ENCODE measurements at places on chromosomes 4 and X. TPM values are rescaled to one million over a fixed set of nuclear protein-coding genes. Genes with fewer than 3 reads are reported as not detected.

- DNase-seq = no peak
- H3K27ac ChIP-seq = no peak overlapping the region
- H3K27me3 ChIP-seq = peaks cover 3% of the 10 kb centered on the region
- no peaks in the 10 kb centered on the region for H3K4me1 ChIP-seq
Observed at GRCh38 chrX:45807572-45808425, 607.1 kb upstream of the DIPK2B start.

DNA sequence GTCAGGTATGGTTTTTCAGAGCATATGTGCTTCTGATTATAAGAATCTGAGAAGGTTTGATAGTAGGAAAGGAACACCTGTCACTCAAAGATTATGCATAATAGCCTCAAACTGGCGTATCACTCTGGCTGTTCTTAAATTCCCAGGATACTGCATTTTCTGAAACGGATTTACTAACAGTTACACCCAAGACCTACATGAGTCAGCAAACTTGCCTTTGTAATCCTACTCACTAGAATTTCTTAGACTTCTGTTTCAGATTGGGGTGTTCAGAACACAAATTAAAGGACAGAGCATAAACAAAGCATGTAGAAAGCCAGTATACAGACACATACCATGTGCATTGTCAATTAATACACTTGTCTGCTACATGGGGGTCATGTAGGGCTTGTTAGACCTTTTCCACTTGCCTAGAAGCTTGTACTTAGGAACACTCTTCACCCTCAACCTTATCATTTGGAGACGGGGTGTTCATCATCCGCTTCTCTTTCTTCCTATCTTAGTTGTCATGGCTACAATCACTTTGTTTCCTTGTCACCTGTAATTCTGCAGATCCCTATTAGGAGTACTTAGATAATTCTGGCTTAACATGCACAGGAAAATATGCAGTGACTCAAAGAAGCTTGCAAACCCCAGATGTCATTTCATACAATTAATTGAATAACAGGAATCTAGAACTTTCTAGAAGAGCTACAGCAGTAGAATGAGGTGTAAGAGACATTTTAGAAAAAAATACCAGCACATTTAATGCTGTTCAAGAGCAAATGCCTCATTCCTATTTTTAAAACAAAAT is 593.0 kb upstream of the TENM3 start:
- no peak overlapping the region for H3K27ac ChIP-seq
- no peaks in the 10 kb centered on the region for H3K36me3 ChIP-seq
- no peak for DNase-seq
- H3K27me3 ChIP-seq = no peaks in the 10 kb centered on the region

DNA sequence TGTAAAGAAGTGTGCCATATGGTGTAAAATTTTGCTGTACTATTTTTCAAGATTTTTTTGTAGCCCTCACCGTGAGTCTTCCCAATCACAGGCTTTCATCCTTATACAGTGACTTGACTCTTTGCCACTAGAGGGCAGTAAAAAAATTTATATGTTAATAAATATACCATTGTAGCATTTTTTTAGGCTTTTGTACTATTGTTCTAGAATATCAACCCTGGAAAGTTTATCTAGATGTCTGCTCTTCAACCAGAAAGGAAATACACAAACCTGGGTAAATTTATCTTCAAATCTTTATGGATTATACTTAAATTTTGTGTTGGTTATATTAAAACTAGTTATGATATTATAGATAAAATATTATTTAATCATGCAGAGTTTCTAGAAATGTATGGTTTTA is 235.3 kb downstream of the TENM3 start:
- no peak overlapping the region for H3K27ac ChIP-seq
- DNase-seq = peak; percentile 62
- H3K27me3 ChIP-seq = no peaks in the 10 kb centered on the region
- H3K36me3 ChIP-seq = no peaks in the 10 kb centered on the region
- no peaks in the 10 kb centered on the region for H3K4me1 ChIP-seq

Gene NOX1
- not detected for total RNA-seq

- no peaks in the 10 kb centered on the region for H3K36me3 ChIP-seq
- no peaks in the 10 kb centered on the region for H3K27me3 ChIP-seq
- H3K4me3 ChIP-seq = no peak overlapping the region
- DNase-seq = no peak
- H3K27ac ChIP-seq = no peak overlapping the region
Observed at GRCh38 chr4:1080961-1081688, 32.2 kb downstream of the RNF212 start.

GRCh38 chr4:129926936-129927335 is 831.0 kb downstream of the C4orf33 start:
- no peaks in the 10 kb centered on the region for H3K36me3 ChIP-seq
- H3K4me3 ChIP-seq = no peak overlapping the region
- H3K27ac ChIP-seq = no peak overlapping the region
- H3K4me1 ChIP-seq = no peaks in the 10 kb centered on the region

- H3K27ac ChIP-seq = no peak overlapping the region
- H3K4me1 ChIP-seq = no peaks in the 10 kb centered on the region
- no peak overlapping the region for H3K4me3 ChIP-seq
- no peak for DNase-seq
- H3K27me3 ChIP-seq = no peaks in the 10 kb centered on the region
Observed at GRCh38 chr4:72326692-72327632, 242.1 kb downstream of the ADAMTS3 start.

- peaks cover 2% of the 10 kb centered on the region for H3K27me3 ChIP-seq
- H3K36me3 ChIP-seq = no peaks in the 10 kb centered on the region
- no peak overlapping the region for H3K27ac ChIP-seq
- DNase-seq = no peak
Observed at GRCh38 chrX:51598899-51599298, 19.8 kb downstream of the CENPVL3 start.

Gene CLIC2
- total RNA-seq = 22.8 TPM

GRCh38 chr4:153555730-153556434 is 89.7 kb downstream of the TMEM131L start:
- no peak overlapping the region for H3K27ac ChIP-seq
- H3K27me3 ChIP-seq = no peaks in the 10 kb centered on the region
- no peaks in the 10 kb centered on the region for H3K36me3 ChIP-seq
- no peaks in the 10 kb centered on the region for H3K4me1 ChIP-seq
